ENCODE measurements at places on chromosomes 4 and X.
A peak's percentile ranks its signal among the peaks of the same experiment; 100 is the strongest.

GRCh38 chrX:132373610-132374009 lies 115.2 kb downstream of the MBNL3 start:
- DNase-seq = no peak

DNA sequence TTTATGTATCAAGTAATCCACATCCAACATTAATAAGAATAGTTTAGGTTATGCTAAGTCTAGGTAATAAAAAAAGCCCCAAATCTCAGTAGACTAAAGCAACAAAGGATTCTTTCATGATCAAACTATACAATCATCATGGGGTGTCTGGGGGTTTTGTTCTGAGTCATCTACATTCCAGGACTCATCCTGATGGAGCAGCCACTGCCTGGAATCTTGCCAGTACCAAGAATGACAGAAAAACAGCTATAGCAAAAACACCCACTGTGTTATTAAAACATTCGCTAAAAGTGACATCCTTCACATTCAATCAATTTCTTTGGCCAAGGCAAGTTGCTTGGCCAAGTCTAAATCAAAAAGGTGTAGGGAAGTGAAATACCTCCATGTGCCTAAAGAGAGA lies 3.9 kb upstream of the ARHGEF38 start:
- DNase-seq = no peak

DNA sequence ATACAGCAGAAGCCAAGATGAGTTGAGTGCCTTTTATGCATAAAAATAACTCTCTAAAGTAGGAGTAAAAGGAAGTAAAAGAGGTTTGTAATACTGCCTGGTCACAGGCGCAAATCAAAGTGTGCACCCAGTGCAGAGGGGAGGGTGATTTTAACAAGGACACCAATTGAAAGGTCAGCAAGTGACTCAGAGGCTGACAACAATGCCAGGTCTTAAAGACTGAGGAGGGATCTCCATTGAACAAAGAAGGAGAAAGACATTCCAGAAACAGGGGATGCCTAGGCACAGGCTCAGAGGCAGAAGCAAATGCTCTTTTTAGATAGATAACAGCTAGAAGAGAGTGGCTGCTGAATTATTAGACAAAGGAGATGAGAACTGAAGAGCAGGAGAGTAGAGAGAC lies 297.4 kb upstream of the VCX start:
- DNase-seq = no peak

GRCh38 chrX:39874202-39874816 lies 223.4 kb downstream of the BCOR start:
- no peak for DNase-seq

DNA sequence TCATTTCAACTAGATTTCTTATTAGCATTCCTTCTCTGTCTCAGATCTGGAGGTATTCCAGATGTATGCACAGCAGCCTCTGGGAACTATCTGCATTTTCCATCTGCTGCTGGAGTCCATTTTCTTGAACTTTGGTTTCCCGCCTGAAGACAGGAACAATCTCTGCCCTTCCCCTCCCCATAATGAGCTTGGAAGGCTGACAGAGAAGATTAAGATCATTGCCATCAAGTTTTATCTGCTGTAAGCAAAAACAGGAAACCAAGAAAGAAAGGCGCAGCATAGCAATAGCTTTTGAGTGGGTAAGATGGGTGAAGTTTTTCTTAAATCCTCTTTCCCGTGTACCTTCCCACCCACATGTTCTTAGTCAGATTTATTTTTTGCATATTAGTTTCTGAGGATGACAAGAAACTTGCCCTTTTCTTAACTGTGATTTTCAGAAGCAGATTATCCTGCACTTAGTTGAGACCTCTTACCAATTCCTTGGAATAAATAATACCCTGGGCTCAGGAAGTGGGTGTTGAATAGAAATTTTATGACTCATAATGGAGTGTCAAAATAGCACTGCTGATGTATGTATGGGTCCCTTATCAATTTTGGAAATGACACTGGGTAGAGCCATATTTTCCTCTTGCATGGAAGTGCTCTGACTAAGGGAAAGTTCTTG lies 78.3 kb downstream of the CT47B1 start:
- DNase-seq = no peak

GRCh38 chr4:168306476-168306875 lies 12.1 kb downstream of the DDX60 start:
- DNase-seq = no peak

GRCh38 chrX:46754036-46754435 lies 4.9 kb downstream of the SLC9A7 start:
- no peak for DNase-seq

DNA sequence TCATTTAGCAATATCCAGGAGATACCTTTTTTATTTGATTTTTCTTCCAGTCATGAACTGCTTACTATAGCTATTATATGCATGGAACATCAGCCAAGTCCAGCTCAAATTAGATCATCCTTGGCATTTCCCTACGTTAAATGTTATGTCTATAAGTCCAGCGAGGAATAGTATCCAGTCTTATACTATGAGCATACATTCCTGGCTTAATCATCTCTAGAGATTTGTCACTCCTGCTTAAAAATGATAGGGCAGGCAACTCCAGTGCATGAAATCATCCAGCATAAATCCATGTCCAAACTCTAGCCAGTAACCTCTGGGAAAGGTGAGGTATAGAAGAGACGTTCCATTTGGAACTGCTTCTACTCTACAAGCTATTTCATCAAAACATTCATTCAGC lies 126.7 kb upstream of the VCX2 start:
- no peak for DNase-seq

DNA sequence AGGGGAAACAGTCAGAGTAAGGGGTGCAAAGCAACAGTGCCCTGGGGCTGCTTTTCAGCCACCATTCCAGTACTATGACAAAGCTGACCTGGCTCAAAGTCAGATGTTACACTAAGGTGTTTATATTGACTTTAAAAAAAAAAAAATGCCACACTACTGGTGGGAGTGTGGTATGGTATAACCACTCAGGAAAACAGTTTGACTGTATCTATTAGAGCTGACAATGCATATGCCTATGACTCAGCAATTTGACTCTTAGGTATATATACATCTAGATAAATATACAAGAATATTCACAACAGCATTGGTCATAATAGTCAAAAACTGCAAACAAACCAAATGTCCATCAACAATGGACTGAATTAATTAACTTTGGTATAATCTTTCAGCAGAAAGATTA lies 15.0 kb downstream of the ASB9 start:
- no peak for DNase-seq

GRCh38 chrX:136203438-136203837 lies 47.8 kb downstream of the MAP7D3 start:
- DNase-seq = no peak

DNA sequence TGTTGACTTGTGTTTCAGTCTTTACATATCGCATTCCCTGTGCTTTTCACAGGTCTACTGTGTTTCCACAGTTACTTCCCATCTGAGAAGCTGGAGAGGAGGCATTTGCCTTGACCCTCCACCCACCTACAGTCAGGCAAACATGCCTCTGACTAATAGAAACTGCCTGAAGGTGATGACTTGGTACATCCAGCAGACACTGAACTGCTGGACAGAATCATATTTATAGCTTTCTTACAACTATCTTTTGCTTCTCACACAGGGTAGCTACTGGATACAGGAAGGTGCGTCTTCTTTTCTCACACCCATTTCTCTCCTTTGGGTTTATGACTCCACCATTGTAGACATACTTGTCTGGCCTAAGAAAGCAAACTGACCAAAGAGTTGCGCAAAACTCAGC lies 58.0 kb downstream of the VGLL1 start:
- DNase-seq = no peak

- DNase-seq = no peak
Measured at GRCh38 chrX:124347242-124347641, 879 bp downstream of the SH2D1A start.

DNA sequence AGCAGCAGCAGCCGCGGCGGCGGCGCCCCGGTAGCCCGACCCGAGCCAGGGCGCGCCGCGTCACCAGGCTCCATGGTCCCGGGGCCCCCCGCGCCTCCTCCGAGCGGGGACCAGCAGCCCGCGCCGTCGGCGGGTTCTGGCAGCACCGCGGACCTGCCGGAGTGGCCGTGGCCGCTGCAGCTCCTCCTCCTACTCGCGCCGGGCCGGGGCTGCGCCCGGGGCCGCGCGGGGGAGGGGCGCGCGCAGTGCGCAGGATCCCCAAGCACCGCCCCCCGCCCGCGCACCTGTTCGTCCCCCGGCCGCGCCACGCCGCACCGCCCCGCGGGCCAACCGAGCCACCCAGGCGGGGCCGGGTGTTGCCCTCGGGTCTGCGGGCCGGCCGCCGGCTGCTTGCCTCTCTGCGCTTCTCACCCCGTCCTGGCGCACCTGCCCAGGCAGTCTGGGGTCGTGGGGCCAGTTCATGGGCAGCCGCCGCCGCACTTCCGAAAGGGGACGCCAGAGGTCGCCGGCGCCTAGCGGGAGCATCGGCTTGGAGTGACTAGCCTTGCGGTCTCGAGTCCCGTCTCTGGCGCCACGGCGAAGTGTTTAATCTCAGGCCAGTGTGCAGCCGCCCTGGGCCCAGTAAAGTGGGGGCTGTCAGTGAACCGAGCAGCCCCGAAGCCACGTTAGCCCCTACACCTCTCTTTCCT lies at the start of gene SLC9A7:
SLC9A7 (minus strand) TSS at position 163 of the 689 bp plus-strand sequence; CDS start at position 74, 89 bp downstream.
- DNase-seq = peak; percentile 61

- DNase-seq = no peak
Measured at GRCh38 chrX:139881572-139881971, 51.3 kb downstream of the ATP11C start.

DNA sequence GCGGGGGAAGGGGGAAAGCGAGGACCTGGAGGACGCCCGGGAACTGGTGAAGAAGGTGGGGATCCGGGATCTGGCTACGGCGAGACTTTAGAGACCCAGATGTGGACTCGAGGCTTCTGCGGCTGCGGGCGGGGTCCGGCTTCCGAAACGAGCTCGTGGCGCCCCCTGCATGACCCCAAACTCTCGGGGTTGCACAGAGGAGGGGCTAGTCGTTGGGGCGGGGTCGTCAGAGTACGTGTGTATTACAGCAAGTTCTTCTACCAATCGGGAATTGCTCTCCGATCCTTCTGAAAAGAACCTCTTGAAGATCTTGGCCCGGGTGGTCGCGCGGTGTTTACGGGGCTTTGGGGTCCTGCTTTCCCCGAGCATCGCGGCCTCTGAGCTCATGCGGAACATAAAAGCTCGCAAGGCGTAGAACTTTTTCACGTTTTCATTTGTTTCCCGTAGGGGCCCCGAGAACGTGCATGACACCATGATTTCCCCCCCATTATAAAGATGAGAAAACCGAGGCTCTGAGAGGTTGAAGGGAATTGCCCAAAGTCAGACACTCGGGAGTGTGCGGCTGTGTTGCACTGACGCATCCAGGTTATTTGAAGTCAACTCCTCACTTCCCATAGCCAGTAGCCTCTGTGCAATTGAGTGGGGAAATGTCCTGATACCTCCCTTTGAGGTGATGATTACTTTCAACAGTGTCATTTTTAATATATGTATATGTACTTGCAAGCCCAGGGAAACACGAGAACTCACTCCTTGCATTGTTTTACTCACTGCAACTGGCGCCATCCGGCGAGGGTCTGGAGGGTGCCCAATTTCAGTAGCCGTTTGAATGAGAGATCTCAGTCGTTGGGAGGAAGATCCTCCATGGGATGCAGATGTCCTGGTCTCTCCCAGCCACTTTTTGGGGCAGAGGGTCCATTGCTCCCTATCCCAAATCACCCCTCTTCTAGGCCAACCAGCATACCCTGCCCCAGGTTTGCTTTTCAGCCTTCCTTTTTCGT lies at the start of gene BEND4:
BEND4 (minus strand) TSS at position 149 of the 998 bp plus-strand sequence. CDS start 512 bp downstream, outside the sequence.
- DNase-seq = no peak

DNA sequence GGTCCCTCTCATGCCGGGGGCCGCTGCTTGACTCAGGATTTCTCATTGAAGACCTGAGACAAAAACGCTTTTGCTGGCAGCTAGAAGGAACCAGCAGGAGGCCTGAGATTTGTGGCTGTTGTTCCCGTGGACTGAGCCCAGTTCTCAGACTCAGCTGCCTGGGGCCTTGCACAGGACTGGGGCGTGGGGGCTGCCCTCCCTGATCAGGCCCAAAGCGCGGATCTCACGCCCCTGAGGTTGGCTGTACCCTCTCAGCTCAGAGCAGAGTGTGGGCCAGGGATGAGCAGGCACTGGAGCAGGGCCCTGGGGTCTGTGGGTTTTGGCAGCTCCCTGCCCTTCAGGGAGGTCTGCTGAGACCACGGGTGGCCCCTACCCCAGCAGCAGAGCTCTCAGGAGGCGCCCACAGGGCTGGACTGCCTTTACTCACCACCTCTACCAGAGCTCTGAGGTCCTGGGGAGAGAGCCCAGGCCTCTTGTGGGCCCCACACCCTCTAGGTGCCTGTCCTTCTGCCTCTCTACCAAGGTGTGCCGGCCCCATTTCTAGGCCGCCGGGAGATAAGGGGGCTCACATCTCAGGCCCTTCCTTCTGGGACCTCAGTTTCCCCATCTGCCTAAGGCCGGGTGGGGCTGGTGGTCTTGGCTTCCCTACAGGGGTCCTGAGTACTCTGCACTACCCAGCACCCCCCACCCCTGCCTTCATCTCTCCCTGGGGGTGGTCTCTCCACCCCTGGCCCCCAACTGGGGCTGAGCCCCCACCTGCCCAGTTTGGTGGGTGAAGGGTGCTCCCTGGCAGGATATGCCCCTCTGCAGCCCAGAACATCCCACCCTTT lies 5.6 kb downstream of the MSANTD1 start:
- no peak for DNase-seq

- no peak for DNase-seq
Measured at GRCh38 chr4:153327247-153327646, 17.2 kb upstream of the MND1 start.

DNA sequence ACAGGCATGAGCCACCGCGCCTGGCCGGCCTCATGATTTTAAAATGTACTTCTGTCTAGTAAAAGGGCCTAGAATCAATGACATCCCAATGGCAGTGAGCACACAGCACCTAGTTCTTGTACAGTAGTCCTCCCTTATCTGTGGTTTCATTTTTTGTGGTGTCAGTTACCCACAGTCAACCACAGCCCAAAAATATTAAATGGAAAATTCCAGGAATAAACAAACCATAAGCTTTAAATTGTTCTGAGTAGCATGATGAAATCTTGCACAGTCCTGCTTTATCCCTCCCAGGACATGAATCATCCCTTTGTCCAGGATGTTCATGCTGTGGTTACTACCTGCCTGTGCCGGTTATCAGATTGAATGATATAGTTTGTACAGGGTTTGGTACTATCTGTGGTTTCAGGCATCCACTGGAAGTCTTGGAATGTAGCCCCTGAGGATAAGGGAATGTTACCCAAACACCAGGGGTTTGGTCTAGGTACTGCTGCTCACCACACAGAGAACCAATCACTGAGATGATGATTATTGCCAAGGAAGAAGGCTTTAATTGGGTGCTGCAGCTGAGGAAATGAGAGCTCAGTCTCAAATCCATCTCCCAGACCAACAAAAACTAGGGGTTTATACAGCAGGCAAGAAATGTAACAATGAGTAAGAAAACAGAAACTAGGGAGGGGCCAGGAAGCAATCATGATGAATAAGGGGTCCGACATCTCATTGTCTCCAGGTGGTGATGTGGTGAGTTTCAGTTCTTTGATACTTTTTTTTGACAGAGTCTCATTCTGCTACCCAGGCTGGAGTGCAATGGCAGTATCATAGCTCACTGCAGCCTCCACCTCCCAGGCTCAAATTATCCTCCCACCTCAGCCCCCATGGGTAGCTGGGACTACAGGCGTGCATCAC lies 16.2 kb upstream of the FHL1 start:
- DNase-seq = no peak

- no peak for DNase-seq
Measured at GRCh38 chrX:72255445-72255844, 16.6 kb upstream of the ERCC6L start.
